Fibroblast of skin of back (primary cell): ENCODE measurements at places on chromosomes 3 and 15.
A peak's percentile ranks its signal among the peaks of the same experiment; 100 is the strongest.

GRCh38 chr15:73751511-73751898, 1.6 kb downstream of the INSYN1 start:
- no peak for DNase-seq

DNA sequence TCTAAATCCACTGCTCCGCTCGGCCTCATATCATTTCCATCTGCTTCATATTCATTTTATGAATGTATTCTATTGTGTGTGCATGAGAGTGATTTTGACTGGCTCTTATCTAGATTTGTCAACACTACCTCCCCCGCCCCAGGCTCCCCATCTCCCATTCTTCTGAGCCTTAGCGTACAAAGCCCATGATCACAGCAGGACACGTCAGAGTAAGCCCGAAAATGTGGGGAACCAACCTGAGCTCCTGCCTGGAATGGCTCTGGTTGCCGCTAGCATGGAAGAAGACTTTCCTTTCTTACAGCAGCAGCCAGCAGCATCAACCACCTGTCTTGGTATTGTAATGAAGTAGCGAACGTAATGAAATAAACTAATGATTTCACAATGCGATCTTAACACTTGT, 61.4 kb downstream of the GABRB3 start:
- no peak for DNase-seq

DNA sequence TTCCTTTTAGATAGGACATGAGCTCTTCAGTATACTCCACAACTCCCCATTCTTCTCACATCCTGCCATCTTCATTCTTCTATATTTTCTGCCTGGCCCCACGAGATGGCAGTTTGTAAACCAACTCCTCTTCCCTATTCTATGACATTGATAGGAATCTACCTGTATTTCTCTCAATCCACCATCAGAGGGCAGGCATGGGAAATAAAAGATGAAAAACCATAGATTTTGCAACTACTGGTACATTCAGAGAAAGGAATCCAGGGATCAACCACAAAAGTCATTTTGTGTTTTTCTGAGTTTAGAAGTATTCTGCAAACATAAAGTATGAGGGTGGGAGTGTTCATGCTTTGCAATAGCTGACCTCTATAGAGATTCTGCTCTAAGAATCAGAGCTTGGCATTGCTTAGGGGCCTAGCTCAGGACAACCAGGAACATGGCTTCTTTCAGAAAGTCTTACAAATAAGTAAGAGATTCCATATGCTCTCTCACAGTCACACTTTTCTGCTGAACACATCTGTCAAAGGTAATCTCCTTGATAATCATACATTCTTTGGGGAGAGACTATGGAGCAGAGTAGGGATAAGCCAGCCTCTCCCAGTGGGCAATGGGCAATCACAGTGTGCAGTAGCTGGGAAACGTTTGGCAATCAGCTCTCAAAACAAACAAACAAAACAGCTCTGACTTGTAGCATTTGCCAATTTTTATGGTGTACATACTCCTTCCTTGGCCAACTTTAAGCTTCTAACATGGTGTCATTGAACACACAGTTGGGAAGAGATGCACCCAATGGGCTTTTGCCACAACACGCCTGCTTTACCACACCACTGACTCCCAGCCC, 43.1 kb upstream of the SLC25A36 start:
- peak; percentile 75 for DNase-seq

DNA sequence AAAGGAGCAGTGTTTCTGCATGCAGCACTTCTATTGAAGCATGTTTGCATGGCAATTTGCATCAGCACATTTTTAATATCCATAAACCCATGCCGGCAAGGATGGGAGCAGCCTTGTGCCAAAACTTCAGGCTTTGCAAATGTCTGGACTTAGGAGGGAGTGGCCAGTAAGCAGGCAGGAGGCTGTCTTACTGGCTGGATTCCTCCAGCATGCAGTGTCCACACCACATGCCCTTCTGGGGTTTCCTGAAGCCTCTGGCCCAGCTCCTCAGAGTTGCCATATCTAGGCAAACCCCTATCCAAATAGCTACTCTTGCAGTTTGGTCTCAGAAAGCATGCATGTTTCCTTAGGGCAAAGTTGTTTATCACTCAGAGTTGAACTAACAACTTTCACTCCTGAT, 139.1 kb upstream of the MRPS22 start:
- DNase-seq: no peak

DNA sequence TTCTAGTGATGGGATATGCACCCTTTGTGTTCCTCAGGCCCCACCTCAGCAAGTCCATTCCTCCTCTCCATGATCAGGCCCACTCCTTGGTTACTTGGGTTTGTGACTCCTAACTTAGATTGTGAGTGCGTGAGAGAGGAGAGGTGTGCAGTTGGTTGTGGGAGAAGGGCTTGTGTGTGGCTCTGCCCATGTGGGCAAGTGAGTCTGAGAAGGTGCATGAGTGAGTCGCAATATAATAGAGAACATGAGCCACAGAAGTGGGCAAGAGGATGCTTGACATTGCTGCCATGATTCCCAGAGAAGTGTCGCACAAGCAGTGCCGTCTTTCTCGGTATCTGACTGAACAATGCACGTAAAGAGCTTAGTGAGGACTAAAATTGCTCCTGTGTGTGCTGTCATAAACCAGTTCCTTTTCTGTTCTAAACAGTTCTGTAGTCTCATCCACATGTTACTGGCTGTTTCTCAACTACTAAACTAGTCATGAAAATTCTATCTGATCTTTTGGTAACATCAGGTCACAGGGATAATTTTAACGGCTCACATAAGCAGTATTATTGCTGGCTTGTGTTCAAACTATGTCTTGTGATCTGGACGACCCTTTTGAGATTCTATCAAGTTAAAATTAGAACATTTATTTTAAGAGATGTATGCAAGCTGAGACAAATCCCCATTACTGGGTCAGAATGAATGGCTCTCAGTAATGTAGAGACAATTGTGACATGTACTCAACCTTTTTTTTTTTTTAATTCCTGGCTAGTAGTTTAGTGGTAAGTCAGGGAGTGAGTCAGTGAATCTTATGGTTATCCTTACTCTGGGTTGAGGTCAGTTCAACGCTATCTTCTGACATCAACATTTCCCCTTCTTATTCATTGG, 25.6 kb downstream of the GYG1 start:
- DNase-seq: peak; percentile 97

DNA sequence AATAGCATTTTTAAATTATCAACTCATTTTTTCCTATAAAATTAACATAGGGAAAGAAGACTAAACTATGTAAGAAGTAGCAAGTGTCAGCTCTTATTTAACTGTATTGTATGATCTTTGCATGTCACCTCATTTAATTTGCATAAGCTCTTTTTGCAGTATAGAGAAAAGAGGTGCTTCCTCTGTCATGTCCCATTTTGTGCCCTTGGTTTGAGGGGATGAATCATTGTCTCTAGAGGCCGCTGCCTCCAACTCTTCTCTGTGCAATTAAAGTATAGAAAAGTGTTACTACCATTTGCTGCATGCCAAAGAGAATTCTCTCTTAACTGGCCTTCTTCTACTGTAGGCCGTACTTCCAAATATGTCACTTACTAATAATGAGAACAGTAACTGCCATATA, 93.4 kb downstream of the LRRC28 start:
- DNase-seq: no peak

DNA sequence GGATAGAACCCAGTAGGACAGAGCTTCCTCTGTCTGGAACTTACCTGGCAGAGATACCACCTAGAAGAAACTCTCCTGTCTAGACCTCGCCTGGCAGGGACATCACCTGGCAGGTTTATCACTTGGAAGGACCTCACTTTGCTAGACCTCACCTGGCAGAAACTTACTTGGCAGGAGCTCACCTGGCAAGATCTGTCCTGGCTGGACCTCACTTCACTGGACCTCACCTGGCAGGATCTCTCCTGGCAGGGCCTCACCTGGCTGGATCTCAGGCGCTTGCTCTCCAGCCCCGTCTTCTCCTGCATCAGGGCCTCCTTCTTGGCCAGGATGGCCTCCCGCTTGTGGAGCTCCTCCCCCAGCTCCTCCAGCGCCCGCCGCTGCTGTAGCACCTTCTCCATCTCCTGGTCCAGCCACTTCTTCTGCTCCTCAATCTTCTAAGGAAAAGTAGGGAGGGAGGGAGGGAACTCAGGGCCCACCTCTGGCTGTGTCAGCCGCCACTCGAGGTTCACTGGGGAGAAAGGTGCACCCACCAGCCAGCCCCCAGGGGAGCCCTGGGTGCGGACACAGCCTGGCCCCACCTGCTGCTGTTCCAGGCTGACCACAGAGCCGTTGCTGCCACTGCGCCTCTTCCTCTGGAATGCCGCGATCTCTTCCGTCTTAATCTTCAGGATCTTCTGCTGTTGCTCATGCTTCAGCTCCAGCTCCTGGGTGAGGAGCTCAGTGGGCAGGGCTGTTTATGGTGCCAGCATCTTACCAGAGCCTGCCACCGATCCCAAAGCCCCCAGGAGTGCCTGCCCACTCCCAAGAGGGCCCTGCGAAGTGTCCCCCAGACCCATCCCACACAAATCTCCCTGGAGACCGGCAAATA, 22.5 kb downstream of the KIF7 start:
- no peak for DNase-seq

GRCh38 chr3:132536442-132537153, 60.5 kb upstream of the ACKR4 start:
- DNase-seq: peak; percentile 18

- DNase-seq: peak; percentile 93
Observed at GRCh38 chr3:111859974-111860859, 1.2 kb downstream of the PHLDB2 start.

DNA sequence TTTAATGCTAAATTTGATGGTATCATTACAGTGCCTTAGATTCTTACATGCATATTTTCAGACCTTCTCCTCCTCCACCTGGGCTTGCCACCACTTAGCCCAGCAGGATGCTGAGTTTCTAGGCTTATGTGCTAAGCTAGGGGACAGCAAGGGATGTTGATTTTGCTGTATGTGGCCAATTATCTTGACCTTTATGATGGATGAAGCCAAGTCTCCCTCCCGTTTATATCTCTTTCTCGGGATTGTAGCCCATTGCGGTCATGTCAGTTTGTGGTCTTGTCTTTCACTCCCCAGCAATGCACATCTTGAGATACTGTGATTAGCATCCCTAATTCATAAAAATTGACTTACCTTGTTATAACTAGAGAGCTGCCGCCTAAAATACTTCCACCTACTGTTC, 278.7 kb upstream of the SOX2 start:
- no peak for DNase-seq

- no peak for DNase-seq
Observed at GRCh38 chr3:108301695-108302404, 5.5 kb downstream of the HHLA2 start.

- DNase-seq: no peak
Observed at GRCh38 chr15:39778021-39778420, 4.6 kb downstream of the FSIP1 start.

DNA sequence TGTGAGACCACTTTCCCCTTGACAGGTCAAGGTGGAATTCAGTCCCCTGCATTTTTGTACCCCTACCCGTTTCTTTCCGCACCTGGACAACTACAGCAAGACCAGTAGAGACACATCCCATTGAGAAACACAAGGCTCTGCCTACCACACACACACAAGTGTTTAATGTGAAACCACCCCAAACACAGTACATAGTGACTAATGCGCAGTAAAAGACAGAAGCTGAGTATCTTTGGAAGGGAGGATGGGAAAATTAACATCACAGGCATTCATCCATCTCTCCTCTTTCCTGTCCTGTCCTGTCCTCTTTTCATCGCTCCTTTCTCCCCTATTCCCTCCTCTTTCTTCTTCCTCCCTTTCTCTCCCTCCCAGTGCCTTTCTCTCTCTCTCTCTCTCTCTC, 64.8 kb downstream of the SCN11A start:
- DNase-seq: peak; percentile 19

GRCh38 chr3:111610189-111610588, 15.0 kb upstream of the ZBED2 start:
- no peak for DNase-seq

DNA sequence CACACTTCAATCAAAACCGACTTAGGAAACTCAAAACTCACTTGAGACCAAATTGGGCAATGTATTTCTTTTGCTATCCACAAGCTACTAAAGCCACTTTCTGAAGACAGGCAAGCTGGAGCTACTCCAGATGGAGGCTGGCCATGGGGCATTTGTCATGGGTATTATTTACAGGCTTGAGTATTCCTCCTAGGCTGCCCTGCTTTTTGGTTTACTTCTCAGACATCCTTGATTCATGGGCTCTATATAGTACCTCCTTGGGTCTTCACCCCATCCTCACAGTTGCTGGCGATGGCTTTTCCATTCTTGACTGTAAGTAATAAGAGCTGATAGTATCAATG, 18.6 kb upstream of the SYNM start:
- DNase-seq: no peak

GRCh38 chr15:84582583-84583157, 18.1 kb upstream of the ZSCAN2 start:
- DNase-seq: peak; percentile 33

GRCh38 chr3:151864423-151865101, 8.9 kb upstream of the SUCNR1 start:
- DNase-seq: peak; percentile 88

GRCh38 chr3:36393563-36393962, 13.3 kb downstream of the STAC start:
- DNase-seq: no peak

DNA sequence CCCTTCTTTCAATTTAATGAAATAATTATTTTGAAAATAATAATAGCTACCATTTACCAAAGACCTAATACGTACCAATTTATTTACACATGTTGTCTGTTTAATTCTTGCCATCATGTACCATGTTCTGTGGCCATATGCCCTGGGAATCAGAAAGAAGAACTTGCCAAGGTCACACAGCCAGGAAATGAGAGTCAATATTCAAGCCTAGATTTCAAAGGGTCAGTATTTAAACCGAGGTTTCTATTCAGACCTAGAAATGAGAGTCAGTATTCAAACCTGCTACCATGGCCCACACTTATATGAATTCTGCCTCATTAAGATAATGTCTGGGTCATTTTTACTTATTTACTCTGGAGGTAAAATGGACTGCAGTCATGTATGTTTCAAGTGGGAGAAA, 103.6 kb upstream of the TBL1XR1 start:
- DNase-seq: no peak

DNA sequence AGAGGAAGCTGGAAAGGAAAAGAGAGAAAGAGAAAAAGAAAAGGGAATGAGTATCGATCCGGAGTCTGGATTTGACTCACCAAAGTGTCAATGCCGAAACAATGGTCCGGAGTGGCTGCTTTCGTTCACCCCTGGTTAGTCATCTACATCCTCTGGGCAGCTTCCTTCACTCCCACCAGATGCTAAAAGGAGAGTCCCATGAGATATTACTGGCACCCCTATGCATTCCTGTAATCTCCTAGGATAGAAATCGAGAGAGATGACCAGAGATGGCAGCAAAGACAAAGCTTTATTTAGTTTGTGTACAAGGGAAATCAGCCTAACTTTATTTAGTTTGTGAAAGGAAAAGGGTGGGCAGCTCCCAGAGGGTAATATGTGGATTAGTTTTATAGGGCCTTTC, 622.2 kb downstream of the ZPLD1 start:
- DNase-seq: peak; percentile 35

DNA sequence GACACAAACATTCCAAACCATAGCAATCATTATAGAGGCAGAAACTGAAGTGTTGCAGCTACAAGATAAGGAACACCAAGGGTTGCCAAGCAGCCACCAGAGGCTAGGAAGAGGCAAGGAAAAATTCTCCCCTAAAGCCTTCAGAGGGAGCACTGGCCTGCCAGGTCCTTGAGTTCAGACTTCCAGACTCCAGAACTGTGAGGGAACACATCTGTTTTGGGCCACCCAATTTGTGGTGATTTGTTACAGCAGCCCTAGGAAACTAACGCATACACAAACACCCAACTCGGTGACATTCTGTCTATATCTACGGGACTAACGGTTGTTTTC, 54.6 kb downstream of the MB21D2 start:
- no peak for DNase-seq

- DNase-seq: no peak
Observed at GRCh38 chr3:40566694-40567093, 41.9 kb downstream of the ZNF621 start.

- no peak for DNase-seq
Observed at GRCh38 chr15:92899601-92899947, 550 bp upstream of the CHD2 start.
